ENCODE measurements at places on chromosomes 4 and X.

DNA sequence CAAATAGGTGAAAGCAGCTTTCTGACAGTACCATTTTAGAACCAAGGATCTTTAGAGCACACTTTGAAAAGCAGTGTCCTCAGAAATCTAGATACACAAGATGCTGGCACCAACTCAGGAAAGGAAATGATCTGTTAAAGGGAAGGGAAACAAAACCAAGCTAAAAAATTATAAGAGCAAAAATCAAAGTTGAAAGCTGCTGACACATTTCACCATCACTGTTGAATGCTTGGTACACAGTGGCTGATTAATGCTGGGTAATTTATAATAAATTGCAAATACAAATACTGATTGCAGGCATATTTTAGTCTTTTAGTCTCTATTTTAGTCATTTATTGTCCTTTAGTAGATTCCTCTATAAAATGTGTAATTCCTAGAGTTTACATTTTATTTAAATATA lies 1540.1 kb upstream of the PCDH10 start:
- no peak for DNase-seq

- no peak for DNase-seq
Measured at GRCh38 chr4:174260099-174260498, 23.4 kb downstream of the FBXO8 start.

DNA sequence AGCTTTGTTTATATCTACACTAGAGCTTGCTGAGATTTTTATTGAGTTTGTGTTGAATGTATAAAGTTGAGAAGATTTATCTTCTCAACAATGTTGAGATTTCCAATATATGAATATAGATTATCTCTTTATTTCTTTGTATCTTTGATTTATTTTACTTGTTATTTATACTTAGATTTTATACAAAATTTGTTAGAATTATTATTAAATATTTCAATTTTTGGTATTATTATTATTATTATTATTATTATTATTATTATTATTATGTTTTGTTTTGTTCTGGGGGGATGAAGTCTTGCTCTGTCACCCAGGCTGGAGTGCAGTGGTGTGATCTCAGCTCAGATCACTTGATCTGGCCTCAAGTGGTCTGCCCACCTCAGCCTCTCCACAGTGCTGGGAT lies 322.5 kb downstream of the PPARGC1A start:
- DNase-seq, result no peak

GRCh38 chr4:7430965-7431695 lies 3.6 kb downstream of the PSAPL1 start:
- no peak for DNase-seq

DNA sequence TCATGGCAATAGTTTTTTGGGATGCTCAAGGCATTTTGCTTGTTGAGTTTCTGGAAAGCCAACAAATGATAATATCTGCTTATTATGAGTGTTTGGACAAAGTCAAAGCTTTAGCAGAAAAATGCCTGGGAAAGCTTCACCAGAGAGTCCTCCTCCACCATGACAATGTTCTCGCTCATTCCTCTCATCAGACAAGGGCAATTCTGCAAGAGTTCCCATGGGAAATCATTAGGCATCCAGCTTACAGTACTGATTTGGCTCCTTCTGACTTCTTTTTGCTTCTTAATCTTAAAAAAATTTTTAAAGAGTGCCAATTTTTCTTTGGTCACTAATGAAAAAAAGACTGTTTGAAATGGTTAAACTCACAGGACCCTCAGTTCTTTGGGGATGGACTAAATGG lies 136.3 kb downstream of the UBE2K start:
- DNase-seq, result no peak

DNA sequence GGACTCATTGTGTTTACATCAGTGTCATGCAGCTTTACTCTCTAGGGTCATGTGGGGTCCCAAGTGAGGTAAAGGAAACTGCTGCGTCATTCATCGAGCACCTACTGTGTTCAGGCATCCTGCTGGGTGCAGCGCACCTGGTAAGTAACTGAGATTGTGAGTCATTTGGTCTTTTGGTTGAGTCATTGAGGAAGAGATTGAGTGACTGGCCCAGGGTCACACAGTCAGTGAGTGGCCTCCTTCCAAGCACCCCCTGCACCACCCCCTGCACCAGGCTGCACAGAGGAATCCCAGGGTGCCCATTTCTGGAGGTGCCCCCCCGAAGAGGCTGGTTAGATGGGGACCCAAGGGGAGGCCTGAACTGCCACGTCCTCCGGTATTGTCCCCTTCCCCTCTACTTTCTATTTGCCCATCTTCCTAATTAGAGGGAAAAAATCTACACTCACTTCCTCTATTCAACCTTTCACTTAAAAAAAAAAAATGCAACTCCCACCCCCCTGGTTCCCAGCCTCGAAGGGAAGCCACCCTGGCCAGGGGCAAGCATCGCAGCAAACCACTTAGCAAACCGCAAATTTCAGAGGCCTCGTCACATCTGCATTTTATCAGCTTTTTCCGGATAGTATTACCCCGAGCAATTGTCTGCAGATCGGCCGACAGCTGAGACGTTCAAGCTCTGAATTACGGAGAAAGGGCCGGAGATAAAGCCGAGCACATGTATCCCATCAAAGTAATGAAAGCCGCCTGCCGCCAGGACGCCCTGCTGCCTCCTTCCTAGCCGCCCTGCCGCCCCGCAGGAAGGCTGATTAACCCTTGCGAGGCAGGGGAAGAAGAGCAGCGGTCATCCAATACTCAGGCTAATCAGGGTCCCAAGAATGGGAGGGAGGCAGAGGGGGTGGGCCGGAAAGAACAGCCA lies 96.3 kb upstream of the MSX1 start:
- no peak for DNase-seq

GRCh38 chrX:16633754-16634153 lies 16.2 kb upstream of the S100G start:
- no peak for DNase-seq

DNA sequence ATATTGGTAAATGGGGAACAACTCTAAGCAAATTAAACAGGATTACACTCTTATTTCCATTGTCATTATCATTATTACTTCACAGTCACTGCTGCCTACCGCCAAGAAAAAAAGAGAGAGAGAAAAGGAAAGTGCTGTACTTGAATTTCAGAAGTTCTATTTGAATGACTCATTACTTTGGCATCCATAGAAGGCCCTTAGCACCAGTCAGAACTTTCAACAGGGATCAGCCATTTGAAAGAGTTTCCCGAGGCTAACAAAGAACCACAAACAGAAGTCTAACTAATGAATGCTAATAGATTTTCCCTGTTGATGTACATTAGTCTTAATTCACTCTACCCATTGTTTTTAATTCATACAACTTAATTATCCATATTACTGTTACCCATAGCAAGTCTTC lies 116.3 kb downstream of the SHROOM4 start:
- no peak for DNase-seq

- DNase-seq, result no peak
Measured at GRCh38 chr4:169565606-169566005, 46.8 kb downstream of the NEK1 start.

DNA sequence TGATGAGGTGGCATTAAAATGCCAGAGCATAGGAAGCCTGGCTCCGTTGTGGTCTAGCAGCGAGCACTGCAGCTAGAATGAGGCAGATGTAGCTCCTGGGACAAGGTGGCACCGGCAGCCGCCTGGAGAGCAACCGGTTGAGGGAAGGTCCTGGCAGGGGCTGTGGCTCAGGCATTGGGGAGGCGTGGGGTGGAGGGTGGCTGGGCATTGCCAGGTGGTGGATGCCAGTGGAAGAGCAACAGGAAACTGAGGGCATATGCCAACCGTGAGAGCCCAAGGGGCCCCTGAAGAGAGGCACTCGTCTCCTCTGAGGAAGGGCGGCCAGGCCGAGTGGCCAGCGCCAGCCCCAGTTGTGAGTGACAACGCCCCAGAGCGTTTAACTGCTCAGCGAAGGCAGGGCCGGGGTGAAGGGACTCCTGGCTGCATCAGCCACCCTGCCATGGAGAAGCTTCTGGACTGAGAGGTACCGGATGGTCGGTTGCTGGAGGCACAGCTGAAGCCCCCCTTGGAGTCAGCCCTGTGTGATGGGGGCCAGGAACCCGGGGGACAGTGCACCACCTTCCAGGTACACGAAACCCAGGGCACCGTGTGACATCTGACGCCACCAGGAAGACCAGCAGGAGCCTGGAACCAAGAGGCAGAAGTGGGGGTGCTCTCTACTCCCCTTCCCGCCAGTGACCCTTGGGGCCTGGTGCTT lies 13.2 kb upstream of the PDE6B start:
- DNase-seq, result no peak

DNA sequence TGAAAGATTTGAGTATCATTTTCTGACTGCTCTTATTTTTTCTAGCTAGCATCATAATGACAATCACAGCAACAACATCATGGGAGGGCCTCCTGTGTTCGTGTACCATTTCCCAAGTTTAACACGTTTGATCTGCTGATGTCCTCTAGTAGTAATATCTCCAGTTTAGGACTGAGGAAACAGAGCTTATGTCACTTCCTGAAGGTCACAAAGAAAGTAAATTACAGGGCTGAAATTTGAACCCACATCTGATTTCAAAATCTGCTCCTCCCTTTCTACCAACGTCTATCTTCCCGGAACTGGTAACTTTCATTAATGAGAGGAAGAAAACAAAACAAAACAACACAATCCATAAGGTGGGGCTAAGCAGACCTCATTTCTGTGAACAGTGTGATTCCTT lies 302.7 kb downstream of the PACRGL start:
- DNase-seq, result no peak

- DNase-seq, result no peak
Measured at GRCh38 chr4:8023696-8024033, 84.0 kb upstream of the AFAP1 start.

- no peak for DNase-seq
Measured at GRCh38 chrX:148915474-148915873, 415.1 kb downstream of the AFF2 start.

DNA sequence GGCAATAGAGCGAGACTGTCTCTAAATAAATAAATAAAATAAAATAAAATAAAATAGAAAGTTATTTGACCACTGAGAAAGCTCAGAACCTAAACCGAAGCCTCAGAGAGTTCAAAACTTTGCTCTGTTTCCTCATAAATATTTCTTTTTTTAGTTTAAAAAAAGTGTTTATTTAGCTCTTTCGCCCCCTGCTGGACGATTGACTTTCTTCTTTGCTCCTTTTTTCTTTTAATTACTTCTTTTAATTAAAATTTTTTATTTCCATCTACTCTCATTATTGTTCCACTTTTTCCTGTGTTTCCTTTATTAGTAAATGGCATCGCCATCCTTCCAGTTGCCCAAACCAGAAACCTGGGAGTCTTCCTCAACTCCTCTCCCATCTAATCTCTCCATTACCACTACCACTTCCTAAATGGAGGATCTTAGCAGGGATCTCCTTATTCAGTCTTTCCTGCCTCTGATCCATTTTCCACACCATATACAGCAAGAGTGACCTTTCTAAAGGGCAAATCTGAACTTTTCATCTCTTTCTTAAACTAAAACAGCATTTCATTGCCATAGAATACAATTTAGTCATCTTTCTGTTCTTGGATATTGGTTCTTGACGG lies 728 bp upstream of the IL13RA2 start:
- no peak for DNase-seq

GRCh38 chrX:107777536-107777832 lies at the start of gene NCBP2L:
Gene NCBP2L, plus strand, starts transcription at chrX:107777733. Its CDS starts 16,488 bp downstream, at chrX:107794221.
- no peak for DNase-seq

GRCh38 chrX:110836451-110836850 lies 40.8 kb upstream of the CHRDL1 start:
- no peak for DNase-seq

DNA sequence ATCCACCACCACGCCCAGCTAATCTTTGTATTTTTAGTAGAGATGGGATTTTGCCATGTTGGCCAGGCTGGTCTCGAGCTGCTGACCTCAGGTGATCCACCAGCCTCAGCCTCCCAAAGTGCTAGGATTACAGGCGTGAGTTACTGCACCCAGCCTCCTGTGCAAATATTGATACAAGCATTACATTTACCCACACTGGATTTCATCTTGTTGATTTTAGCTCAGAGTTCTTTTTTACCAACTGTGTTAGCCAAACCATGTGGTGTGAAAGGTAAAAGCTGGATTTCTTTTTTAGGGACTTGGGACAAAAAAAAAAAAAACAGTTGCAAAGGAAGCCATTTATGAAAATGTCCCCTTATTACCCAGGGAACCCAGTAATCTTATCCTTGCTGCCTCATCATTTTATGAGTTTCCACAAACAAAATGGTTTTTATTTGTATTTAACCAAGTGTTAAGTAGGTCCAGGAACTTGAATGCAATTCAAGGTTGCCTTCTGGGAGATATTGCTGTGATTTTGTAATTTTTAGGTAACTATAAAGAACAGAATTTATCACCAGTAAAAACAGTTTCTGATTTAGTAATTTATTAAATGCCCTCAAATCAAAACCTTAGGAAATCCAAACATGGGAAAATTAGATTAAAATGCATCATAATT lies 202.5 kb downstream of the PALLD start:
- no peak for DNase-seq

- no peak for DNase-seq
Measured at GRCh38 chr4:14943749-14944148, 58.5 kb upstream of the CPEB2 start.

DNA sequence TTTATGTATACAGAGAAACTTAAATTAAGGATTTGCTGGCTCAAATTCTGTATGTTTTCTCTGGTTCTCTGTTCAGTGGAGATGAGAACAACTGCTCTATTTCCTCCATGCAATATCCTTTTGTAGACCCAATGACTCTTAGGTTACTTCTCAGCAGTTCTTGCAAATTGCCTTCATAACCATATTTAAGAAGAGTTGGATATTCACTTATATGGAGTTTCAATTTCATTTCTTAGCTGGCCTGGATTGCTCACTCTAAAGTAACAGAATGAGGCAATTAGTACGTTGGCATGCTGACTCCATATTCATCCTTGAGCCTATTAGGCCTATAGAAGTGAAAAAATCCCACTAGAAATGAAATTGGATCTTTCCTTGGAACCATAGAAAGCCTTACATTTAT lies 93.6 kb downstream of the DOCK11 start:
- DNase-seq, result no peak

GRCh38 chrX:54043541-54044125 lies 640 bp downstream of the PHF8 start:
- no peak for DNase-seq

DNA sequence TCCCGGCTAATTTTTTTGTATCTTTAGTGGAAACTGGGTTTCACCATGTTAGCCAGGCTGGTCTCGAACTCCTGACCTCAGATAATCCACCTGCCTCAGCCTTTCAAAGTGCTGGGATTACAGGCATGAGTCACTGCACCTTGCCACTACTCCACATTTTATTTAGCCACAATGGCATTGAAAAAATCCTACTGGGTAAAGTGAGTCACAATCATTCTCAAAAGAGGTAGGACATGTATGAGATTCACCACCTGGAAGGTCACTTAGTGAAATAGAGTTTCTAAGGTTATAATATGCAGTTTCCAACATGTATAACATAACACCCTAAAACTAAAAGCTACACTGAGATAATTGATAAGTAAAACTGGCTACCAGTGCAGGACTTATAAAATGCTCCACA lies 159.2 kb downstream of the BTC start:
- DNase-seq, result no peak

DNA sequence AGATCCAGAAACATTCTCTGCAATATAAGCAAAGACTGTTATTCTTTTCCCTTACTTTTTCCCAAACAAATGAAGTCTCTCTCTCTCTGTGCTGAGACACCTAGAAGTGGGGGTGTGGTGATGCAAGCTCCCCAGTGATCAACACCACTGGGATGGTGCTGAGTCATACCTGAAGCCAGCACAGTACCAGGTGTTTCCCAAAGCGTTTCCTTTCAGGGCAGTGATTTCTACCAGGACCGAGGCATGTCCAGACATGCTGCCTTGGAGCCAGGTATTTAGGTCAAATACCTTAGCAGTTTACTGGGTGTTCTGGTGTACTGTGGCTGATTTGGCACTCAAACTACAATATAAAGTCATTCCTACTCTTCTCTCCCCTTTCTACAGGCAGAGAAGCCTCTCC lies 726.5 kb downstream of the FAM133A start:
- no peak for DNase-seq

Data from stimulated activated CD4-positive, alpha-beta T cell treated with anti-CD3 and anti-CD28 coated beads, Interleukin-1b, Interleukin-23, amount 100 ng/mL, for 1 hour (primary cell).